ENCODE measurements at places on chromosomes 4 and X. TPM values are rescaled to one million over a fixed set of nuclear protein-coding genes. Genes with fewer than 3 reads are reported as not detected.

Gene CENPVL1
- polyA plus RNA-seq = 2.9 TPM

Gene CCKAR
- not detected for polyA plus RNA-seq

Gene PABPC1L2A
- polyA plus RNA-seq = 0.24 TPM

Gene YY2
- polyA plus RNA-seq = 1.0 TPM

GRCh38 chr4:26459756-26460530 is 30.3 kb downstream of the CCKAR start:
- no peaks in the 10 kb centered on the region for H3K36me3 ChIP-seq
- no peak overlapping the region for H3K4me3 ChIP-seq
- DNase-seq = no peak

- H3K4me1 ChIP-seq = no peaks in the 10 kb centered on the region
- no peak for DNase-seq
- H3K36me3 ChIP-seq = no peaks in the 10 kb centered on the region
Measured at GRCh38 chrX:41750716-41751115, 26.7 kb downstream of the GPR82 start.

DNA sequence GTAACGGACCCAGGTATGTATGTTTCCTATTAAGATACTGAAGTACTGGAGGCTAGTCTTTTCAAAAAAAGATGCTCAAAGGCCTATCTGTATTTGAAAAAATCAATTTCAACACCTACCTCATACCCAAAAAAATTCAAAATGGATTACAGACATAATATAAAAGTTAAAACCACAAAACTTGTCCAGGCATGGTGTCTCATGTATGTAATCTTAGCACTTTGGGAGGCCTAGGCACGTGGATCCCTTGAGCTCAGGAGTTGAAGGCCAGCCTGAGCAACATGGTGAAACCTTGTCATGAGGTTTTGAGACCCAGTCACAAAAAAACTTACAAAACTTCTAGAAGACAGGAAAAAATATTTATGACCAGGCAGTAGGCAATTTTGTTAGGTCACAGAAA is 16.7 kb downstream of the RBMX start:
- DNase-seq = no peak
- peaks cover 5% of the 10 kb centered on the region for H3K36me3 ChIP-seq
- no peaks in the 10 kb centered on the region for H3K27me3 ChIP-seq
- no peaks in the 10 kb centered on the region for H3K4me1 ChIP-seq
- H3K4me3 ChIP-seq = no peak overlapping the region
- H3K27ac ChIP-seq = no peak overlapping the region

GRCh38 chr4:2057382-2058065 is 1.6 kb upstream of the NAT8L start:
- H3K4me1 ChIP-seq = no peaks in the 10 kb centered on the region
- peak overlapping the region; percentile 59 for H3K4me3 ChIP-seq
- H3K36me3 ChIP-seq = no peaks in the 10 kb centered on the region
- peaks cover 73% of the 10 kb centered on the region for H3K27me3 ChIP-seq
- H3K27ac ChIP-seq = no peak overlapping the region
